ENCODE measurements at places on chromosomes 5 and 9.
A peak's percentile ranks its signal among the peaks of the same experiment; 100 is the strongest.

GRCh38 chr5:17174965-17175364, 42.5 kb upstream of the BASP1 start:
- no peak for DNase-seq

- DNase-seq: peak; percentile 64
Measured at GRCh38 chr5:178145965-178146820, 7.5 kb downstream of the NHP2 start.

DNA sequence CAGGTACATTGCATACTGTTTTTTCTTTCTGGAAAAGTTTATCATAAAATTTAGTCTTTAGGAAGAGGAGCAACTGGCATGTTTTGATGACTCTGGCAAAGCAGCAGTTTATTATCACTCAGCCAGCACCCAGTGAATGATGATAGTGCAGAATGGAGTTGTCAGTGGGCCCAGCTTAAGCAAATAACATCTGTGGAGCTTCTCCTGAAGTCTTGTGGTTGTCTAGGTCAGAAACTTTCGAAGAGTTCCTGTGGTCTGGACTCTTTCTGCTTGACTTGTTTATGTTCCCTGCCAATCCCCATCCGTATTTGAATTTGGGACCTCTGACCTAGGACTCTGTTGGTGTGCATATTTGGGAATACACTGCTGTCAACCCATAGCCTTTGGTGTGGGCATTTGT, 38.1 kb upstream of the C5orf47 start:
- no peak for DNase-seq

DNA sequence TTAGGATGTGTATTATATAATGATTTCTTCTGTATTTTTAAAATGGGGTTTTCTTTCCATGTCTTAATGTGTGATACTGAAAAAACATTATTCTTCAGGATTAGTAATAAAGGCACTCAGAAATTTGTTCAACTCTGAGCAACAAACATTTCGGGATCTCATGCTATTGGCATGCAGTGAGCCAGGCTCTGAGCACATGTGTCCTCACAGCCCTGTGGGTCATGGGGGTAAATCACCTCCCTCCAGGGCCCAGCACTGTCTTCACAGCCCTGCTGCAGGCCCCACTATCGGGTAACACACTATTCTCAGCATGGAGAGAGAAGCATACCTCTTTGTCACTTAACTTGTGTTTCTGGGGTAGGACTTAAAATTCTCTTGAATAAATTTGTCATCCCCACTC, 14.0 kb downstream of the TMEM174 start:
- no peak for DNase-seq

- peak; percentile 22 for DNase-seq
Measured at GRCh38 chr5:139863855-139864558, 68.4 kb downstream of the PSD2 start.

DNA sequence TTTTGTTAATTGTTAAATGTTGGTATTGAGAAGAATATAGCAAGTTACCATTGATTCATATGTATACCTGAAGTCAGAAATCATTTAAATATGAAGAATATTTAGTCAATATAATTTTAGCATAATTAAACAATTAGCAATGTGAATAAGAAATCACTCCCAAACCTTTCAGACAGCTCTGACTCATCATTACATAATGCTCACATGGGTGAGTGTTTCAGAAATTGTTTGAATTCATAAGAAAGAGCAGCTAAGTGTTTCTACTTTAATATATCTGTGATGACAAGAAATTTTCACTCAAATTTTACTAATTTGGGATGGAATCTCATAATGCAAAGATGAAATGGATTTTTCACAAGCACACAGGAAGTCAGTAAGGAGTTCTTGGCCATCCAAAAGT, 42.0 kb upstream of the CDC42SE2 start:
- no peak for DNase-seq

DNA sequence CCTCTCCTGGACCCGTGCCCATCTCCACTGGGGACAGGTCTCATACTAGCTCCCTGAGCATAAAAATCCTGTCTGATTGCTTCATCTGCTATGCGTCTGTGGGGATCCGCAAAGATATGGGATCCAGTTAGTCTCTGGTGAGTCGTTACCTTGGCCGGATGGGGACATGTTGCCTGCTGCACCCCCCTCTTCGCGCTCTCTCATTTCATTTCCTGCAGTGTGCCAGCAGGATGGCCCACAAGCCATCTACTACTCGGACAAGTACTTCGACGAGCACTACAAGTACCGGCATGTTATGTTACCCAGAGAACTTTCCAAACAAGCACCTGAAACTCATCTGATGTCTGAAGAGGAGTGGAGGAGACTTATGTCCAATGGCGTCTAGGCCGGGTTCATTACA, 17.0 kb upstream of the CEP78 start:
- no peak for DNase-seq

DNA sequence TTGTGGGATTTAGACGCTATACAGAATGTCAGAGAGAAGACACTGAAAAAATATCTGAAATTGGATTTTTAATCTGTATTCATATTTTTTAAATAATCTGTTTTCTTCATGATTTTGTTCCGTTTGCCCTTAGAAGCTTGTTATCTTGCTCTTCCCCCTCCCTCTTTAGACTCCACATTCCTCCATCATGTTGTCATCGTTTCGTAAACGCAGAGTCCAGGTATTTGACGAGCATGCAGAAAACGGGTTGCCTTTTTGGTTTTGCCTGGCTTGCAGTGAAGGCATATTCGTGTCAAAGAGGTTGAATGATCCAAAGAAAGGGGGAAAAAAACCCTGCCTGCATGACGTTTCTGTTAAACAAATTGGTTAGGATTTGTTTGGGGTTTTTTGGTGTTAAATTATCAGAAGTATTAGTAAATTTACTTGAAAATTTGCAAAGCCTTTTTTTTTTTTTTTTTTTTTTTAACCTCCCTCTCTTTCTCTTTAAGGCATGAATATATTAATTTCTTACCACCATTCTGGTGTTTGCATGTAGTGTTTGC, 2.9 kb downstream of the SPTAN1 start:
- no peak for DNase-seq

- no peak for DNase-seq
Measured at GRCh38 chr5:151388960-151389359, 41.6 kb upstream of the SLC36A2 start.

- DNase-seq: peak; percentile 96
Measured at GRCh38 chr5:154445422-154446194, at the start of gene SAP30L. SAP30L (plus strand) TSS chr5:154445997; CDS start chr5:154446605, 608 bp downstream.

GRCh38 chr9:18346745-18347144, 127.2 kb upstream of the ADAMTSL1 start:
- no peak for DNase-seq

DNA sequence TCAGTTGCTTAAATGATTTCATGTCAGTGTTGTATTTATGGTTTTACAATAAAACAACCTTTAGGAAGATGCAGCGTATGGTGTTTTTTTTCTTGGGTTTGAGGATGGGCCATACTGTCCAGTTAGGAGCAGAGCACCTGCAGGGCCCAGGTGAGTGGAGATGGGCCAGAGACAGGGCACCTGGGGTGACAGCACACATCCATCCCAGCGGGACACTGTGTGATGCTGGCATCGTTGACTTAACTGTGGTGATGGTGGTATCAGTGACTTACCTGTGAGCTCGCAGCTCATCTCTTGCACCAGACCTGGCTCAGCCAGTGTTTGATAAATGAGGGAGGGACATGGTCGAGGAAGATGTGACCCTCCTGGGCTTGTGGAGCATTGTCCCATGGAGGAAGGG, 21.6 kb downstream of the AMBP start:
- no peak for DNase-seq

DNA sequence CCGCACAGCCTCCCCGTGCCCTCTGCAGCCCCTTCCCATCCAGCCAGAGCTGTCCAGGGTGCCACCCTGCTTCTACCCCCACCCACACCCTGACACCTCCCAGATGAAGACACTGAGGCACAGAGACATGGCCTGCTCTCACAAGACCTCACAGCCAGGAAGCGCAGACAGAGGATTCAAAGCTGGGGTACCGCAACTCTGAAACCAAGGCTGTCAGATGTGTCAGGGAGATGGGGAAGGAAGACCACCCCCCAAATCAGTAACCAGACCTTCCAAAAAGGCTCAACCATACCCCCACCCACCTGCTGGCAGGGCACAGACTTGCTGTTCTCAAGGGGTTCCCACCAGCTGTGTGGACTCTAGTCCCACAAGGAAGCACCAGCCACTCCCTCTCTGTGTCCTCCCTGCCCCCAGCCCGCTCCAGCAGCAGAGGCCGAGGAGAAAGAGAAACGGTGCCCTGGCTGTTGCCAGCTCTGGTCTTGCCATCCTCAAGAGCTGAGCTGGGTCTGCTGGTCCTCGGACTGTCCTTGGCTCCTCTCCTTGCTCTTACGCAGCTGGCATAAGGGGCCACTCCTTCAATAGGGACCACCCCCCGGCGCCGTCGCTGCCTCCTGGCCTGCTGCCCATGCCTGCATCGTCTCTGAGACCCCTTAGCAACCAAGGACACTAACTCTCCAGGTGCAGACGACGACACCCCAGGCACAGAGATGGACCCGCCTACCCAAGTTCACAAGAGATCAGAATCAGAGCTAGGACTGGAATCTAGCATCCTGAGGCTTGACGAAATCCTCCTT, 699 bp downstream of the AKNA start:
- DNase-seq: no peak

DNA sequence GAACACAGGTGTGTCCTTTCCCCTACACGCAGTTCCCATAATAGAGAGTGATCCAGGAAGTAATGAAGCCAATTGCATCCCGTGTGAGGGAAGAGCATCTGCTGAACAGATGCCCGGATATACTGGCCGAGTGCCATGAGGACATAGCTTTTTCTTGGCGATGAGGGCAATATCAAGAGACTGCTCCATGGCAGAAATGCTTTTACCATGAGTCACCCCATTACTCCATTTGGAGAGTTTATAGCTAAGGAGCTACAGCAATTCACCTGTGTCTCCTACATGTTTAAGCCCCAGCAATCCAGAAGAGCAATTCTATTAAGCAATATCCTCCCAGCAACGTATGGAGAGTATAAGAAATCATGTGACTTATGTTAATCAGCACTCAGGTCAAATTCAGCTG, 222.0 kb upstream of the KLF4 start:
- DNase-seq: no peak

GRCh38 chr9:112043423-112043822, 131.7 kb downstream of the SUSD1 start:
- DNase-seq: no peak

DNA sequence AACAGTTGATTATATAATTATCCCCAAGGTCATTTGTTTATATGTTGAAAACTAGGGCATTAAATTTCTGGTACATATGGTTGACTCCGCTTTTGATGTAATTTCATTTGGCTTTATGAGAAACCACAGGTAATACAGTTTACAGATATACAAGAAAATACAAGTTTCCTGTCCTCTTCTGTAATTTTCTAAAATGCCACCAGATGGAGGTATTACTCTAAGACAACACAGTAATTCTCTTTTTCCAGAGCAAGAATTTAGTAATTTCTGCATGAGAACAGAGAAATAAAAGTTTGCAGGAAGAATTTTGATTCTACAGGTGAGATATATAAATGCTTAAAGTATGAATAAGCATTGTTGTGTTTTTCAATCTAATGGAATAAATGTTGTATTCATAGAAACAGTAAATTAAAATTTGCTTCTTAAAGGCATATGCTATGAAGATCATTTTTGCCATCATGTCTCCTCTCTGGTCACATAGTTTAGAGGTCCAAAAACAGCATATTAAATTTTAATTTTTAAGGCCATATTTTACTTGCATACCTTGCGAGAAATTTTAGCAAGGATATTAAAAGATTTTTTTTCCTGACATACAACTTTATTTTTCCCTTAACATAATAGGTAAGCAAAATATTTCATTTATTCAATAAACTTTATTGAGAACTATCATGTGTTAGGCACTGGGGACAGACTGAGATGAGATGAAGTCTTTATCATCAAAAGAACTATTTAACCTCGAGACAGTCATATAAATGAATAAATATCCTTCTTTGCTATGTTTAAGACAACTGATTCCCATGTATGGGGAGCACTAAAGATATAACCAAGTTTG, 22.7 kb downstream of the CHD1 start:
- no peak for DNase-seq

- no peak for DNase-seq
Measured at GRCh38 chr5:13606051-13606450, 338.4 kb downstream of the DNAH5 start.

DNA sequence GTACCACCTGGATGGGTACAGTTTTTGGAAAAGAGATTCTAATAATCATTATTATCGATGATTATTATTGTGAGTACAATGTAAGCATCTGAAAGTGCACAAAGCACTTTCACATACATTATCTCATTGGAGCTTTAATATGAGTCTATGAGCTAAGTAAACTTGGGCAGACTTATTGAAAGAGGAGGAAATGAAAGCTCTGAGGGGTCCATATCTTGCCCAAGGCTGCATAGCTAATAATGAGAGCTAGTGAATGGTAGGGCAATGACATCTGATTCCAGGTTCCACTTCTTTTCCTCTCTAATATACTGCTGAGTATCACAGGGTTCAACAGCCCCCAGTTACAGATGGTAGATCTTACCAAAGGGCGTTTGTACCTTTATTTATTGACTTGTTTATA, 26.1 kb downstream of the TIMD4 start:
- DNase-seq: no peak

DNA sequence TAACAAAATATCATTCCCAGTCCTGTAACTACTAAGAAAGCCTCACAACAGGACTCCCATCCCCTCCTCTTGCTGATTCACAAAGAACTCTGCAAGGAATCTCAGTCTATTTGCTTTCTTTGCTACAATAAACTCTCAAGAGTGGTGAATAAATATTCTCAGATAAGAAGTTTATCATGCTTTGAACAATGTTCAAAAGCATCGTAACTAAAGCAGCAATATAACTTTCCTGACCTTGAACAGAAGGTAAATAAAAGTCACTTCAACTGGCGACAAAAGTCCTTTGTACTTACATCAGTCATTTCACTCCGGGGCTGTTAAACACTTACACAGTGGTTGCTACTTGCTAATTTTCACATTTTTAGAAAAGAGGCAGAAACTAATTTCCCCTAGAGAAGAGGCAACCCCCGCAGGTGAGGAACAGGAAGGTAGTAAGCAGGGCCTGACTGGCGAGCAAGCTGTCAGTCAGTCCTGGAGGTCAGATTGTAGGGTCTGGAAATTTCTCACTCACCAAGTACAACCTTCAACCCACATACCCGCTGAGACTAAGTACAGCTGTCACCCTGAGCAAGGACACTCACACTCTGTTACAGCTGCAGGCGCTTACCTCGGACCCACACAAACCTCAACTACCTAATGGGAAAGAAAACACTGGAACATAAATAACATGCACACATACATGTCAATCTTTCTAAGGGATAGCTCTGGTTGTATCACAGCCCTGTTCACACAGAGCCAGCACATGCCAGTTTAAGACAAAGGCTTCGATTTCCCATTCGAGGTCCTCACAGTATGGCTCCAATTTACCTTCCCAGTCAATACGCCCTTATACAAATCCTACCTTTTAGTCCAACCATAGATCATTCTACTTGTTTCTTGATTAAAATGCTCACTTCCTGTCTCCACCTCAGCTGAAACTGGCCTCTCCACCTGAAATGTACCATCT, 104.6 kb upstream of the RETREG1 start:
- DNase-seq: no peak

DNA sequence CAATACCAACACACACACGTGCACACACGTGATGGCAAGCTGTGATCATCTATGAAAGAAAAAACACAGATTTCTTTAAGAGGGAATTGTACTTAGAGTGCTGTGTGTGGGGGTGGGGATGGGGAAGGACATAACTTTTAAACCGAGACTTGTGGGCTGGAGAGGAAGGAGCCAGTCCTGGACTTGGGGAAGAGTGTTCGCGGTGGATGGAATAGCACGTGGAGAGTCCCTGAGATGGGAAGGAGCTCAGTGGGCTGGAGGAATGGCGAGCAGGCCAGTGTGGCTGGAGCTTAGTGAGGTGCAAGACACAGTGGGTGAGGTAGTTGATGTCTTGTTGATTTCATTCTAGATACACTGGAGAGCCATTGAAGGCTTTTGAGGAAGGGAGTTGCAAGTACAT, 78.5 kb downstream of the RGS3 start:
- DNase-seq: no peak
